ENCODE measurements at places on chromosomes 6 and 20.

DNA sequence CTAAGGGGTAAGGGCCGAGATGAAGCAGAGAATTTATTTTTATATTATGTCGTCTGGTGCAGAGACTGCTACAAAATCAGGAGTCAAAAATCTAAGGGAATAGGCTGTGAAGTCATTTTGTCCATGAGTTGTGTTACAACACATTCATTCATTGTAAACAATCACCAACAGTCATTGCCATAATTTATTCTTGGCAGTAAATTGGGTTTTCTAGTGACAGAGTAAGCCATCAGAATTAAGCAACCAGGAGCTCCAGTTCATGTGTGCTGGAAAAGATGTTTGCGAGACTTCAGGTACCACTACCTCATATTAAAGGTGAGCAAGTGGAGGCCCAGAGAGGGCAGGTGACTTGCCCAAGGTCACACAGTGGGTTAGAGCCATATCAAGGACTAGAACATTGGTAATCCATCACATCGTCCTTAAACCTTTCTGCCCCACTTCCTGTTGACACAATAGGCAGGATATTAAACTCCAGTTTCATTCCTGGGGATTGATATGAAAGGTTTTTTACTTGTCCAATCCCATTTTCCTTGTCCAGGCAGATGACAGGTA, 46.0 kb downstream of the E2F3 start:
- DNase-seq: no peak

- no peak for DNase-seq
Observed at GRCh38 chr6:19754686-19755085, 82.5 kb upstream of the ID4 start.

- no peak for DNase-seq
Observed at GRCh38 chr6:118859517-118860064, 34.4 kb upstream of the ASF1A start.

- DNase-seq: no peak
Observed at GRCh38 chr6:63458480-63459115, 113.7 kb upstream of the LOC128125822 start.

DNA sequence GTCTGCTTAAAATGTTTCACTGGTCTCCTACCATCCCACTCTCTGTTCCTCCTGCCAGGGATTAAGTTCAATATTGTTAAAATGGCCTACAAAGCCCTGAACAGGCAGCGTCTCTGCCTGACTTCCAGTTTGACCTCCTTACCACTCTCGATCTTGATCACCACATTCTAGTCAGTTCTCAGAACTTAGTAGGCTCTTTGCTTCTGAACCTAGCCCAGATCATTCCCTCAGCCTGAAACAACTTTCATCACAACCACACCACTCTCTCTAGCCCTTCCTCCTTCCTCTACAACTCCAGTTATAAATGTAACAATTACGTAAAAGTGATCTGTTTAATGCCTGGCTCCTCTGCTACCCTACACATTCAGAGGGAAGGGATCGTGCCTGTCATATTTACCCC, 53.3 kb downstream of the ATG5 start:
- DNase-seq: no peak

DNA sequence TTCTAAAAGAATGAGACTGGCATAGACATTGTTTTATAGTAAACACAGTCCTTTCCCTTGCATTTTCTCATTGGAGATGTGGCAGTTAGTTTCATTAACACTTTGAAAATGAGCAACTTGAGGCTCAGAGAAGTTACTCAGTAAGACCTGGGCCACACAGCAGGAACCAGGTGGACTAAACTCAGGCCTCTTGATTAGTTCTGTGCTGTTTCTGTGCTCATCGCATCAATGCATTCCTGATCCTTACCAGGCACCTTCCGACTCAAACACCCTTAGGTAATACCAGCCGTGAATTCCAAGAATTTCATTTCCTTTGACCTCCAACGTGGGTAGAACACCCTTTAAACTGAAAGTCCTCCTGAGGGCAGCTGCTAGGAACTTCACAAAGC, 362.8 kb downstream of the ESR1 start:
- no peak for DNase-seq

DNA sequence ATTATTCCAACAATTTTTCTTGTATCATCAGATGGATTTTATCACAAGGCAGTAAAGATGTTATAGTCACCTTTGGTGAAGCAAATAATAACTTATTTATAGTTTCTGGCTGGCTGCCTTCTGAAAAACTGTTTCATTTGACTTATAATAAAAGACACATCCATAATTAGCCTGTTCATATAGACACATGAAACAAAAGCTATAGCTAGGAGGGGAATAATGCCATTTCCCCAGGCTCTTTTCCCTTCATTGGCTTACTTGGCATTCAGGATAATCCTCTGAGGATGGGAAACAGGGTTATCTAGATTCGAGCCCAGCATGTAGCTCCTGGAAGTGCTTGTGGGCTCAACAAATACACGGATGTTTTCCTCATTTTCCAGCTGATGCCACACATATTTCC, 17.5 kb downstream of the MMP24 start:
- no peak for DNase-seq

DNA sequence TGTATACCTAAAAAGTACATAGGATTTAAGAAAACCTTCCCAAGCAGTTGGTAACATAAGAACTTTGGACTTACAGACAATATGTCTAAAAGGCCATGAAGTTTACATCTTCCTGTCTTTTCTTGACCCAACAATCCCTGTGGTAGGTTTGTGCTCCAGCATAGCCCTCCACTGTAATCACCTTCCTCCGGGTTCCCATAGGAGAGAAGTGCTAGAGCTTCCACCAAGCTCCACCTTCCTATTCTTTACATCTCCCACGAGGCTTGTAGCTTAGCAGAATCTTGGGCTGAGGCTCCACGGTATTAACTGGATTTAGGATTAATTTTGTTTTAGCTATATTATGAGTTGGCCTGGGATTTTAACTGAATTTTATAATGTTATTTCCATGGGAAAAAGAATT, 23.3 kb downstream of the ADGRG6 start:
- DNase-seq: no peak

GRCh38 chr20:55251170-55251569, 754.1 kb downstream of the CBLN4 start:
- DNase-seq: no peak

DNA sequence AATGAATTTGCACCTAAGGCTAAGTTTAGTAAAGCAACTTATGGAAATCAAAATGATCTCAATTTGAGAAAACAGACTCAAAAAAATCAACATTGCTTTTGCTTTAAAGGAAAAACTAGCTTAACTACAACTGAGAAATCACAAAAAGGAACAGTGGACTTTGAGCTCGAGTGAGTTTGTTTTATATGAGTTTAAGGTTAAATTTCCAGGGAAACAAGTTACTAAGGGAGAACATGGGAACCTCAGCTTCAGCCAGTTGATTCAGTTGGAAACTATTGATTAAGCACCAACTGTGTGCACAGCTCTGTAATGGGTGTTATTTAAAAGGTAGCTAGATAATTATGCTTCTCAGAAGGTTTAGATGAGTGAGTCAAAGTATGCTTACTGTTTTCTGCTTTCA, 85.7 kb downstream of the TBC1D7 start:
- no peak for DNase-seq

DNA sequence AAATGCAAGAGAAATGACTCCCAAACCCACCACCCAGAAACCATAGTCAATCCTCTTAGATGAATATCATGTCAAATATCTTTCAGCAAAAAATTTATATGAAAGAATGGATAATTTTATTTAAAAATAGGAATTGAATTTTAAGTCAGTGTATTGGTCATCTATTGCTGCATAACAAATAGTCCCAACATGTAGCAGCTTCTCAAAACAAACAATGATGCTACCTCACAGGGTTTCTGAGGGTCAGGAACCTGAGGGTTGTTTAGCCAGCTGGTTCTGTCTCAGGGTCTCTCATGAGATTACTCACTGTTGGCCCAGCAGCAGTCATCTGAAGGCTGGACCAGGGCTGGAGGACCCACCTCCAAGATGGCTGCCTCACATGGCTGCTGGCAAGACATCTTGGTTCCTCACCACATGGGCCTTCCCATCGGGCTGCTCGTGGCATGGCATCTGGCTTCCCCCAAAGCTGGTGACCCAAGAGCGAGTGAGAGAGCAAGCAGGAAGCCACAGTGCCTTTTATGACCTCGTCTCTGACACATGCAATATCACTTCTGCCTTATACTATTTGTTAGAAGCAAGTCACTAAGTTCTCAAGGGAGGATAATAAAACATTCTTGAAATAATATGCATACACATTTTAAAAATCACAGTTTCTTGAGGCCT, 36.3 kb downstream of the BANF2 start:
- DNase-seq: no peak

DNA sequence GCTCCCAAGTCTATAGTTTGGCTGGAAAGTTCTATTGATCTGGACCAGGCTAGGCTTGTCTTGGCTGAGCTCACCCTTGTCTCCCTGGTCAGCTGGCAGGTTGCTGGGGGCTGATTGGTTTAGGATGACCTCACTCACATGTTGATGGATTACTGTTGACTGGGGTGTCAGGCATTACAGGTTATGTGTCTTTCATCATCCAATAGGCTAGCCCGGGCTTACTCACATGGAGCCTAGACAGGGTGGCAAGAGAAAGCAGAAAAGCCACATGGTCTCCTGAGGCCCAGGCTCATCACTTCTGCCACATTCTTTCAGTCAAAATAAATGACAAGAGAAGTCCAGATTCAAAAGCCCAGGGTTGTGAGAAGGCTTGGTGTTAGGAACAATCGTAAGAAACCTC, 103.5 kb downstream of the BFSP1 start:
- DNase-seq: no peak

GRCh38 chr6:88298066-88298845, 132.1 kb upstream of the CNR1 start:
- no peak for DNase-seq

Data from fibroblast of the aortic adventitia (primary cell).